Stimulated activated CD8-positive, alpha-beta memory T cell treated with anti-CD3 and anti-CD28 coated beads, Interleukin-2, amount 100 ng/mL, for 1 hour (primary cell): ENCODE measurements at places on chromosomes 2 and 18.

- no peak for DNase-seq
These were observed 177.8 kb upstream of the HAAO start for GRCh38 chr2:42970151-42970550.

- no peak for DNase-seq
These were observed 96.8 kb downstream of the SNTG2 start for GRCh38 chr2:1047485-1047884.

GRCh38 chr2:196971574-196972279, 45.2 kb upstream of the PGAP1 start:
- DNase-seq = no peak

GRCh38 chr2:9709539-9710285, 78.9 kb upstream of the YWHAQ start:
- DNase-seq = no peak

- no peak for DNase-seq
These were observed at the start of gene ARHGAP28 for GRCh38 chr18:6729247-6730091. Gene ARHGAP28 (plus strand): TSS chr18:6729716. CDS start chr18:6729822, 106 bp downstream.

GRCh38 chr2:126978333-126978732, 79.6 kb downstream of the TEX51 start:
- DNase-seq = no peak

- no peak for DNase-seq
These were observed 112.8 kb downstream of the CELF4 start for GRCh38 chr18:37452682-37453385.

- DNase-seq = no peak
These were observed 15.3 kb downstream of the ZC3H6 start for GRCh38 chr2:112290648-112291047.

DNA sequence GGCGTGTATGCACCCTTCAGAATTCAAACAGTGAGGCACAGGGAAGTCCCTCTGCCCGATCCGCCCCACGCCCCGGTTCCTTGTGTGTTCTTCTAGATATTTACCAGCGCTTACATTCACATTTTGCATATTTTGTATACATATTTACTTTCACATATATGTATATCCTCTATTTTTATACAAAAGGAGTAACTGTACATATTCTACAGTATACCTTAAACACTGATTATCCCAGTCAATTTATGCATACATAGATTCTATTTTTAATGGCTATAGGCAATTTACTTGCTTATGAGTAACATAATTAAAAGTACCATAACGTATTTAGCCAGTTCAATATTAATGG, 307 bp upstream of the DUSP11 start:
- no peak for DNase-seq

- DNase-seq = no peak
These were observed 13.1 kb upstream of the CNDP1 start for GRCh38 chr18:74521068-74521725.

- no peak for DNase-seq
These were observed 139.9 kb downstream of the TDRD15 start for GRCh38 chr2:21263622-21264021.

DNA sequence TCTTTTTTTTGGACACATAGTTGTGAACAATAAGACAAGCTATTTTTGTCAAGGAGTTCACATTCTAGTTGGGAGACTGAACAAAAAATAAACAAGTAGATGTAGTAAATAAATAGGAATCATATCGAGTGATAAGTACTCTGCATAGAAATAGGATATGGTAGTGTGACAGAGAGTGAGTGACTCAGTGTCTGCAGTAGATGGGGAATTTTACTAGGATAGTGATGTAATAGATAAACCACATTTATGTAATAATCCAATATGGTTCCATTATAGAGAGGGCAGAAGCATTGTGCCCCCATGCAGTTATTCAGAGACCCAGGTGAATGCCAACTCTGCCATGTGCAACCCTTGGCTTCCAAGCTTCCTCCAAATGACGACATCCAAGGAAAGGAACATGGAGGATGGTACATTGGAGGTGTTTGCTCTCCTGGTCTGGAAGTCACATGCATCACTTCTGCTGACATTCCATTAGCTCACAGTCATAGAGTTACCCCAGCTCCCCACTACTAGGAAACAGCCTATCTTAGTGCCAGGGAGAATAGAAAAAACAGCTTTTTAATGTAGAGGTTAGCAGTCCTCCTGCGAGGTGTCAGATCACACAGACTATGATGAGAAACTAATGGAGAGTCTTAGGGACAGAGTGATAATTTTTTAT, 595.4 kb downstream of the NYAP2 start:
- DNase-seq = no peak

GRCh38 chr18:5729983-5730699, 165.2 kb downstream of the TMEM200C start:
- no peak for DNase-seq

DNA sequence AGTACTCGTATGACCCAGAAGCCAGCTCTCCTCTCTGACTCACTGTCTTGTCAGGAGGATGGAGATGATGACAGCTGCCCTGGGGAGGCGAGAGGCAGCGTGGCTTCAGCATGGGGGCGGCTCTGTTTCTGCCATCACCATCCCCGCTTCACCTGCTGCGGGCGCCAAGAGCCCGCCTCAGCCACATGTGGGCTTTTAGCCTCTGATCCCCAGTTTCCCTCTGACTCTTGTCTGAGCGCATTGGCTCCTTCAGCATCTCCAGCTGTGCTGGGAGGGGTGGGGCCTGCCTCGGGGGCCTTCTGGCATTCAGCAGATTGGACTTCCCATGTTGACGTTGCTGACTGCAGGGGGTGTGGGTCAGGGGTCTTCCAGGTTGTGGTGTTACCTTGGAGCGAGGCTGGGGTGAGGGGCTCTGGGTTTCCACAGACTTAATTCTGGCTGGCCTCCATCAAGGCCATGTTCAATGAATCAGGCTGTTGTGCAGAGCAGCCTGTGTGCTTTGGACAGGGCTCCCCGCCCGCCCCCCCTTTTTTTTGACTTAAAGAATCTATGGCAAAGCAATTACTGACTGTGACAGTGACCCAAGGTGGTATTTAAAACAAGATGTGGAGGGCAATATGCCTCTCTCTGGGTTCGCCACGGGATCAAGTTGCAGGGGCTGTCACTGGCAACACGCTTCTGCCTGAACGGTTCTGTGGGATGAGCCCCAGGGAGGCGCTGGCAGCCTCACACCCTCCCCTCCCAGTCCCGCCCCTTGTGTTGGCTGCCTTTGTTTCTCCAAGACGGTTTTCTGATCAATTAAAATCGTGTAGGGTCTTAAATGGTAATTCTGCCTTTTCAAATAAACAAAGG, 228.3 kb downstream of the LDLRAD4 start:
- DNase-seq = no peak

DNA sequence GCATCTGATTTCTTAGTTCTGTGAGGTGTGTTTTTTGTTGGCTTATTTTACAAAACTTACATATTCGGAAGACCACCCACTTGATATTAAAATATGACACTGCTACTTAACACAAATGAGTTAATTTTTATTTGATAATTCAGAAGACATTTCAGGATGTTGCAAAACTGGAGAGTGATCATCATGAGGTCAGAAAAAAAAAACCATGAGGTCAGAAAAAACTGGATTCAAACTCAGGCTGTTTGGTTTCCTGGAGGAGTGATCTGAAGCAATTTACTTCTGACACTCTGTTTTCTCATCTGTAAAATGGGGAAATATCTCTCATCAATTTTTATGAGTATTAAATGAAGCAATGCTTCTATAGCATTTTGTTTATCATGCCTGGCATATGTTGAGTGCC, 1.8 kb upstream of the CCBE1 start:
- DNase-seq = no peak

- no peak for DNase-seq
These were observed 23.4 kb downstream of the MGAT5 start for GRCh38 chr2:134277223-134277622.

- DNase-seq = no peak
These were observed 23.8 kb upstream of the TMEM17 start for GRCh38 chr2:62529758-62530157.

GRCh38 chr18:69978732-69979715, 31.4 kb upstream of the CD226 start:
- DNase-seq = no peak

DNA sequence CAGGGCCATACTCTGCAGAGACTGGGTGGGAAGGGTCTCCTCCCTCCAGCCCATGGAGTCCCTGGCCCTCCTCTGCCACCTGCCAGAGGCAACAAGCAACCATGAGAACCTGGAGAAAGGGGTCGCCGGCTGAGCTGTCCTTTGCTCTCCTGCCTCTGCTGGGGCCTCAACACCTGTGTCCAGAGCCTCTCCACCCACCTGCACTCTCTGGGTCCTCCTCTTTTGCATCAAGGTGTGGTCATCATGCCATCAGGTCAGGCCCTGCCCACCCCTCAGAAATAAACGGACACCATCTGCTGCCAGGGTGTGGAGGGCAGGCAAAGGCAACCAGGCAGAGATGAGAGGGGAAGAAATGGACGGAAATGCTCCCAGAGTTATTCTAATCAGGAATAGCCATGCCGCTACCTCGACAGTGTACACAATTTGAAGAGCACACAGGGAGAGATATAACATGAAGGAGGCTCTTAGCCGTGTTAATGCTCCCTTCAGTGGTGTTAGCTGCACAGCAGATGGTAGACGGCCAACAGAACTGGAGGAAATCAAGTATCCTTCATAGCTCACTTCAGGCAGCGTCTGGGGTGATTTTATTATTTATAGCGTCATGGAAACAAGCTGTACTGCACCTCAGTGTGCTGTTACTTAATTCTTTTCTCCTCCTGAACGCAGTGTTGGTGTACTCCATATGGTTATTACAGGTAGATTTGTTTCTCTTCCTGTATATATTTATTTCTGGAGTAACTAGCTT, 247.9 kb downstream of the TSN start:
- DNase-seq = no peak

DNA sequence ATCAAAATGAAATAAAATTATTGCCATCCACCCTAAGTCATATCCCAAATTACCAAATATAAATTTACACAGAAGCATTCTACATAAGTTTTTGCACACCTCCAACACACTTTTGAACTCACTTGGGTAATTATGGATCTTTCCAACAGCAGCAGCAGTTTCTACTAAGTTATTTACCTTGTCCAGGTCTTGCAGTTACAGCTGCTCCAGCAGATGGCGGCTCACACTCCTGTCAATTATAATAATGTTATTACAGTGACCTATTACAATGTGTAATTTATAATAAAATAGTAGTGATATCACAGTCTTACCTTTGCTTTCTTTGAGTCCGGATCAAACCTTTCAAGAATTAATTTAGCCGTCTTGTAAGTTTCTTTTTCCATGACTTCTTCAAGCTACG, 37.9 kb downstream of the LNPK start:
- DNase-seq = no peak

GRCh38 chr2:133591164-133591563, 22.9 kb upstream of the NCKAP5 start:
- DNase-seq = no peak

GRCh38 chr2:168430431-168430830, 25.6 kb upstream of the CERS6 start:
- no peak for DNase-seq

DNA sequence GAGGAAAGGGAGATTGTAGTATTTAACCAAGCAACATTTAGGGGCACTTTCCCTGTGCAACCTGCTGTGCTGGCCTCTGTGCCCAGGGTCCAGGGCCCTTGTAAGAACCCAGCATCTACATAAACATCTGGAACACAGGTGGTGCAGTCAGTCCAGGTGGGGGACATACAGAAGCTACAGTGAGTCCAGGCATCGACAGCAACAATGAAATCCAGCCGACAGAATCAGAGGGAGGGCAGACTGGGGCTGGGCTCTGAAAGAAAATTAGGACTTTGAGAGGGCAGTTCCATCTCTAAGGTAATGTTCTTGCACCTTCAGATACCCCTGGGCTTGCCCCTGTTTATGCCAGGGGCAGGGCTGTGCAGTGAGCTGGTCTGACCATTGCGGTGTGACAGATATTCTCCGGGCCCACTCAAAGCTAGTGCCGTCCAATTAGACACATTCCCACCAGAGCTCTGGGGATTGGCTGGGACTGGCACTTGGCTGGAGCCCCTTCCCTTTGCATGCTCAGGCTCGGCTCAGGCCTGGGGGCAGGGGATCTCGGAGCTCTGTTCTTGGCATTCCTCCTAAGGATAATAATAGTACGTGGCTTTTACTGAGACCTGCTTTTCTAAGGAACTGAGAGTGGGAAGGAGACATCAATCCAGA, 5.4 kb downstream of the LBH start:
- DNase-seq = no peak

DNA sequence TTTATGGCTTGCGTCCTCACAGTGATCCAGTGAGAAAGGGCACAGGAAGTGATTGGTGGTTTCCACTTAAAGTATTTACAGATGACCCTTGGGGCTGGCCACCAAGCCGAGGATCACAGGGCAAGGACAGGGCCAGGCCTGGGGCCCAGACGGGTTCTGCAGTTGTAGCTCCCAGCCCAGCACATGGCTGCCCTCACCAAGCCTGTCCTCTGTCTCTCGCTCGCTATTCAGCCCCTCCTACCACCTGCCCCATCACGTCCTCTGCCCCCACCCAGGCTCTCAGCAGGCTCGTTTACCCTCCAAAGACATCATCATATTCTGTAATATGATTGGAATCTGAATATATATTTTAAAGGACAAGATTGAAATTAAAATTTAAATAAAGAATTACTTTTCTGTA, 246.0 kb downstream of the KLHL29 start:
- no peak for DNase-seq

- no peak for DNase-seq
These were observed 52.8 kb upstream of the ITGA6 start for GRCh38 chr2:172374318-172375240.

DNA sequence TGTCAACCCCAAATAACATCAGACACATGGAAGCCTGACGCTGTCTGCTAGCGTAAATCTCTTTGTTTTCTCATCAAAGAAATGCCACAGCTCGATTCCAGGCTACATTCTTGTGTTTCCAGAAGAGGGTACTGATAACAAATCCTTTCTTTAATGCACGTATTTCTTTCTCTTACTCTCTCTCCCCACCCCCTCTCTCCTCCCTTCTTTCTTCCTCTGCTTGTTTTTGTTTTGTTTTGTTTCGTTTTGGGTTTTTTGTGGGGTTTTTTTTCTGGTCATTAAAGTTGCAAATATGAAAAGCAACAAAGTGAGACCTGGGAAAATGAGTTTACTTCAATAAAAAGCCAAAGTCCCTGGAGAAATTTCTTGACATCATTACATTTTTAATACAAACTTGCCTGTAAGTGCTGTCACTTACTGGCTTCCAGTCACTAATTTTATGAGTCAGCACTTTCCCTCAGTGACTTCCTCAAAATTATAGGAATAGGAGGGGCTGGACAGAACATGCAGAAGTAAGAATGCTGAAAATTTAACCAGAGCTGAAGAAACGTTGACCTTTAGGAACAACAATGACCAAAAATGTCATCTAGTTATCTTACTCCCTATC, 106.7 kb upstream of the NABP1 start:
- no peak for DNase-seq

DNA sequence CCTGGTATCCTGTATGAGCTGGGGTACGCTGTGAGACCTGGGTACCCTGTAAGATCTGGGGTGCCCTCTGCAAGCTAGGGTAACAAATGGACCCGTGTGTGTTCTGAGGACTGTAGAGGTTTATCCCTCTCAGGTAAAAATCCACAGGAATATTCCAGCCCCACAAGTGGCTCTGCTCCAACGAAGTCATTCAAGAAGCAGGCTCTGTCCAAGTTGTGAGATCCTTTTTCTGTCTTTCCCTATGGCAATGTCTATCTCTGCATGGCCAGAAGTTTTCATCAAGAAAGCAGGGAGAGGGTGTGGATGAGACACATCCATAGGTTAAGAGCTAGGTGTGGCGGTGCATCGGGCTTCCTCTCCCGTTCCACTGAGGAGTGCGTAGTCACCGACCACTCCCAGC, 43.0 kb downstream of the PTGR3 start:
- no peak for DNase-seq

- DNase-seq = no peak
These were observed 117.9 kb upstream of the ID2 start for GRCh38 chr2:8563814-8564474.
